KBM-7 (cell line): ENCODE measurements at places on chromosomes 5 and 9.

GRCh38 chr5:119286511-119287488 is 69.0 kb upstream of the TNFAIP8 start:
- no peak for DNase-seq

DNA sequence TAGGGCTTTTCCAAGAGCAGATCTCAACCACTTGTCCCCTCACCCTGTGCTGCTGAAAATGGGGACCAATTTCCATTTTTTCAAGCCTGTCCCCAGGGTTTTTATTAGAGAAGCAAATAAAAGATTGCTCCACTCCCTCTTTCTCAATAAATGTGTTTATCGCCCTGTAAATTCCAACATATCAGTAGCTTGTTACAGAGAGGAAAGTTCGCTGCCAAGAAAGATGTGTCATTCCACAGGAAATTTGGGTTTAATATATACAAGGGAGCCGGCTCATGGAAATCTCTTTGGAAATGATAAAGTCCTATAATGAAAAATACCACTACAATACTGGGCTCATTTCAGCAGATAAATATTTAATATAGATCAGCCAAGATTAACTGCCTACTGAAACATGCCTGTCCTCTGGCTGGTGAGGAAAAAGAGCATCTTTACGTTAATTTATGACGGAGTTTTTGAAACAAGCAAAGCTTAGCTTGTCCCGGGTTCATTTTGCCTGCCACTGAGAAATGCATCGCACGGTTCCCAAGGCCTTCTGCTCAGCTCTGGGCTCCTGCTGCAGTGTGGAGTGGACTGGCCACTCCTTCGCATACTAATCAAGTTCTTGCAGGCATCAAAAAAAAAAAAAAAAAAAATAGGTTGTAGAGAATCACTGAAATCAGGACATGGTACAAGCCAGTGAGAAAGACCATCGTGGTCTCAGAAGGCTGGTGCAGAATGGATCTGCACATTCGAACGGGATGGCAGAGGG is 84.5 kb downstream of the BRINP1 start:
- DNase-seq, result no peak

DNA sequence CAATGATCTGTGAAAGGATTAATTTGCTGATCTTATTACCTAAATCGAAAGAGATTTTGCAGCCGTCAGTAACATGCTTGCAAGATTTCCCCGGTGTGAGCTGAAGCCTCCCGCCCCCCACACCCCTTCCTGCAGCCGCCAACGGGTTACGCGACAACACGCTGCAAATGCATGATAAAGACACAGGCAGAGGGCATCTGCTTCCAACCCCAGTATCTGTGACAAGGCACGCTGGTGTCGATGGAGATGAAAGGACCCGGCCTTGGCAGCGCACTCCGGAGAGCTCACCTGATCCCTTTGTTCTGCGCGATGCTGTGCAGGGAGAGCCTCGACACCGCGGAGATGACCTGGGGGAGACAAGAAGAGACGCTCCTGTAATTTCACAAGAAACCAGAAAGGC is 122.9 kb upstream of the SARDH start:
- no peak for DNase-seq

GRCh38 chr9:70948744-70949143 is 172.7 kb downstream of the TRPM3 start:
- DNase-seq, result no peak

GRCh38 chr5:128118214-128118613 is 34.6 kb downstream of the SLC12A2 start:
- DNase-seq, result no peak

- DNase-seq, result no peak
Measured at GRCh38 chr9:90616806-90617205, 25.8 kb downstream of the DIRAS2 start.

DNA sequence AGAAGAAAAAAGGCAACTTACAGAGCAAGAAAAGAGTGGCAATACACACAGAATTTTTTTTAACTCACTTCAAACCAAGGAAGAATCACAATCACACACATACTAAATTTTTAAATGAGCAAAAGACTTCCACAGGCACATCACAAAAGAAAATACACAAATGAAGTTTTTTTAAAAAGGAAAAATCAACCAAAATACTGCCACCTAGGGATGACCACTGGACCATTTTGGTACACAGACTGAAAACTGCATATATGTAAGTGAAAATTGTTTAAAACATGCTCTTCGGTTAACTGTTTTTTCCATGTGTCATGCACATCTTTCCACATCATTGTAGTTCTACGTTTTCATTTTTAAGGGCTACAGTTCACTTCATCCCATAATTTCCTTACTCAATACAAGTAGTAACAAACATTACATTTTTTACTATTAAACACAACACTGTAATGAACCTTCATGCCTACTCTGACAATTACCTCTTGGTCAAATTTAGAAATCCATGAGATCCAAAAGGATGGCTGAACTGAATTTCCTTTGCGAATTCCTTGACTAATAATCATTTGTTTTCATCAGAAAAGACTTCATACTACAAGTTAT is 79.0 kb downstream of the FBXW11 start:
- peak; percentile 30 for DNase-seq

- peak; percentile 87 for DNase-seq
Measured at GRCh38 chr9:36151316-36152210, 15.0 kb downstream of the GLIPR2 start.

GRCh38 chr5:157245476-157245875 is 20.4 kb upstream of the CYFIP2 start:
- DNase-seq, result no peak

DNA sequence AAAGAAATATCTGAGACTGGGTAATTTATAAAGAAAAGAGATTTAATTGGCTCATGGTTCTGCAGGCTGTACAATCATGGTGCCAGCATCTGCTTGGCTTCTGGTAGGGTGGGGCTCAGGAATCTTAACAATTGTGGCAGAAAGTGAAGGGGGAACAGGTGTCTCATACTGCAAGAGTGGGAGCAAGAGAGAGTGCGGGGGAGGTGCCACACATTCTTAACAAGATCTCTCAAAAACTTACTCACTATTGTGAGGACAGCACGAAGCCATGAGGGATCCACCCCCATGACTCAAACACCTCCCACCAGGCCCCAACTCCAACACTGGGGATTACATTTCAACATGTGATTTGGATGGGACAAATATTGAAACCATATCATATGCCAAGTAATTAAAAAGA is 70.1 kb upstream of the PANK3 start:
- DNase-seq, result no peak

GRCh38 chr5:162641142-162641813 is 573.7 kb downstream of the GABRG2 start:
- no peak for DNase-seq

GRCh38 chr9:98457726-98458370 is 202.4 kb upstream of the TBC1D2 start:
- no peak for DNase-seq

GRCh38 chr5:170286386-170286925 is 11.1 kb downstream of the LCP2 start:
- DNase-seq, result no peak

DNA sequence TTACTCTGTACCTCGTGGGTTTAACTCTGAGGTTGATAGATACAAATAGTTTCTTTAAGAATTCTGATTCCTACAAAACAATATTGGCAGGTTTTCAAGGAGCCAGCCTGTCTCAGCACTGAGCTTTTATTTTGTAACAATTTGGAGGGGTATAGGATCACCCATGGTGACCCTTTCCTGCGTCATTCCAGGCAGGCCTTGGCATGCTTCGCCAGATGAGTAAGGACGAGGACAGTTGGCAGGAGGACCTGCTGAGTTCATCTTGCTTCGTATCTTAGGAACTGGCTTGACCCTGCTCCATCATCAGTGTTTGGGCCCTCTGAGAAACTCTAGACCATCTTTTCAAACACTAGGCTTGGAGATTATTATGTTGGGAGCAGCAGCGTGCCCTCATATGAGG is 17.9 kb downstream of the ZNF462 start:
- DNase-seq, result no peak

- no peak for DNase-seq
Measured at GRCh38 chr9:3906437-3907213, 380.8 kb upstream of the RFX3 start.

DNA sequence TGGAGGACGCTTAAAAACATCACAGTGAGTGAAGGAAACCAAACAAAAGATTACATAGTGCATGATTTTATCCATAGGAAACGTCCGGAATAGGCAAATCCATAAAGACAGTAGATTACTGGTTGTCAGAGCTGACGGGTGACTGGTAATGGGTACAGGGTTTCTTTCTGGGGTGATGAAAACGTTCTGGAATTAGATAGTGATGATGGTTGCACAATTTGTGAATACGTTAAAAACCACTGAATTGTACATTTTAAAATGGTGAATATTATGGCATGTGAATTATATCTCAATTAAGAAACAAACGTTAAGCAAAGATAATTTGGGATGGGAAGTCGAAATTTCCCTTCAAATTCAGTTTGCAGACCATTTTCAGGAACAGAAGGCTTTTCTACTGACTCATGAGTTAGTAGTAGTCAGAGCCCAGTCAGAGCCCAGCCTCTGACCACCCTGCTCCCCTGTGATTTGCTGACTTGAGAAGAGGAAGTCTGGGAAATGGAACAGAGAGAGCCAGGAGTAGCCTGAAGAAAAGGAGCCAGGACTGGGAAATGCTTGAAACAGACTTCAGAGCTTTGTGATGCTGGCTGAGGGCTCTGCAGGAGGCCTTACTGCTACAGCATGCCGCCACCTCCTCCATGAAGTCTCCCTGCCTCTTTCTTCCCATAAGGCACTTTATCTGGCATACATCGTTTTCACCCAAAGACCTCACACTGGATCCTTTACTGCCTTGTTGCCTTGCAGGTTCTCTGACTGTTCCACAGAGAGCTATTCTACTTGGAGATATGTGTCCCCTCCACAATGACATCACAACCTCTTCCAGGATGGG is 46.4 kb upstream of the CTNNA1 start:
- DNase-seq, result peak; percentile 44

DNA sequence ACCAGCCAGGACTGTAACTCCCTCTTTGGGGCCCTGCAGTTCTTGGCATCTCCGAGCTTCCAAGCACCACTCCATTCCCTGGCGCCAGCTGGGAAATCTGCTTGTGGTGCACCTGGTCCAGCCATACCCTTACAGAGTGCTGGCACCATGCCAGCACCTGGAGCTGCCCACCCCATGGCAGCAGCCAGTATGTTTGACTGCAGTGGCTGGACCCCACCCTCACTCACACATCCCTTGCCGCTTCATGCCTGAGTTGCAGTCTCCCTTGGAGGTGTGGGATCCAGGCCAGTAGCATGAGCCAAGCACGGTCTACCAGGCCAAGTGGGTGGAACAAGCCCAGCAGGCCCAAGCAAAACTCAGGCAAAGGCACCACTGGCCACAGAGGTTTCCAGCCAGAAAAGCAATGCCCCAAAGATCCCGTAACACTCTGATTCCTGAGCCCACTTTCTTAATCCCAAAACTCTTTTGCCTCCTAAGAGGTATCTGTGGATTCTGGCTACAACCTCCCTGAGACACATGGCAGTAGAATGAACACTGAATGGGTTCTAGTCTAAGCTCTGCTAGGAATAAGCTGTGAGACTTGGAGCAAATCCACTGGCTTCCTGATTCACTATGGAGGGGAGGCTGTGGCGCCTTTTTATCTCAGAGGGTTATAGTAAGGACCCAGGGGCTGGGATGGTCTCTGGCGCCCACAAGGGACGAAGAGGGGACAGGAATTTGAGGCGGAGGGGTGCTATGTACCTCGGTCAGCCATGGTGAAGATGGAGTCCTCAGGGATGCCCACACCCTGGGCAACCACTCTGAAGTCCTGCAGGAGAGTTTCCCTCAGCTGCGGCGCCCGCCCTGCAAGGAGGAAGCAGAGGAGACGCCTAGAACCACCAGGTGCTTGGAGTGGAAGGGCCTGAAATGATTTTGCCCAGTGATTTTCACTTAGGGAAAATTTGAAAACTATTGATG is 5.6 kb downstream of the AMBP start:
- DNase-seq, result no peak

- no peak for DNase-seq
Measured at GRCh38 chr5:156680831-156681230, 169.3 kb upstream of the PPP1R2B start.

GRCh38 chr5:113064806-113065205 is 88.2 kb downstream of the DCP2 start:
- DNase-seq, result no peak

GRCh38 chr5:127041571-127041970 is 11.2 kb upstream of the MARCHF3 start:
- no peak for DNase-seq

DNA sequence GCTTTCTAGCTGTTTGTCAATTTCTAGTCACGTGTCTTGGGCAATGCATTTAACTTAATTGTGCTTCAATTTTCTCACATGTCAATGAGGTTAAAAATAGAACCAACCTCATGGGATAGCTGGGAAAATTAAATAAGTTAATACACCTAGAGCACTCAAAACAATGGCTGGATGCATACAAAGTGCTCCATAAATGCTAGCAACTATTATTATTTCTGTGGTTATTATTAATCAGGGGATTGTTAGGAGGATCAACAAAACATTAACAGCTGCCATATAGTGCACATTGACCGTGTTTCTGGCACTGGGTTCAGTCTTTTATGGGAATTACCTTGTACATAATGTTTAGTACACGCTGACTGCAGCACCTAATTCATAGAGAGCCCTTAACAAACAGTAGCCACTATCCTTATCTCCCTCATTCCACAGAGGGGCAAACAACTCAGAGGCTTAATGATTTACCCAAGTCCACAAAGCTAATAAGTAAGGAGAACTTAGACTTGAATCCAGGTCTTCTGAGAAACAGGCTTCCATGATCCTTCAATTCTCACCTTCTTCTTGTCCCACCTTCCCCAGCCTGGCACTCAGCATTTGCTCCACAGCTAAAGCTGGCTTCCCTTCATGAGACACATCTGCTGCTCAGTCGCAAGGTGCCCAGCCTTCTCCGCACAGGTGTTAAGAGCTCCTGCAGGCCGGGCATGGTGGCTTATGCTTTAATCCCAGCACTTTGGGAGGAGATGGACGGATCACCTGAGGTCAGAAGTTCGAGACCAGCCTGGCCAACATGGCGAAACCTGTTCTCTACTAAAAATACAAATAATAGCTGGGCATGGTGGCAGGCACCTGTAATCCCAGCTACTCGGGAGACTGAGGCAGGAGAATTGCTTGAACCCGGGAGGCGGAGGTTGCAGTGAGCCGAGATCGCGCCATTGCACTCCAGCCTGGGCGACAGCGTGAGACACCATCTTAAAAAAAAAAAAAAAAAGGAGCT is 137.4 kb upstream of the ABCA1 start:
- no peak for DNase-seq

- no peak for DNase-seq
Measured at GRCh38 chr5:166117072-166118066, 2174.1 kb upstream of the WWC1 start.

DNA sequence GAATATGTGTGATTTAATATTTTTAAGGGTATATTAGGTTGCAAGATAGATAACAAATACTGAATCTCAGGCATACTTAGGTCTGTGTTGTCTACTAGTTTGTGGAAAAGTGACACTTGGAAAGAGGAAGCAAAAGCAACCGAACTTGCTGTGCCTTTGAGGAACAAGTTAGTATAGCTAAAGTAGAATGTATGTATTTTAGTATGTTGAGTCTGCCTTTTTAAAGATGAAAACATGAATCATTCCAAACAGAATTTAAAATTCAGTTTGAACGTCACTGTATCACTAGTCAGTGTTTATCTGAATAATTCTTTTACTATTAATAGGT is 12.9 kb downstream of the TLE4 start:
- DNase-seq, result peak; percentile 44

GRCh38 chr5:65084795-65085515 is 316.2 kb downstream of the CWC27 start:
- DNase-seq, result no peak
